NCI-H2171 (cell line): ENCODE measurements at places on chromosomes 16 and 17.

GRCh38 chr17:51373489-51374152 lies 113.3 kb downstream of the UTP18 start:
- no peak for DNase-seq

DNA sequence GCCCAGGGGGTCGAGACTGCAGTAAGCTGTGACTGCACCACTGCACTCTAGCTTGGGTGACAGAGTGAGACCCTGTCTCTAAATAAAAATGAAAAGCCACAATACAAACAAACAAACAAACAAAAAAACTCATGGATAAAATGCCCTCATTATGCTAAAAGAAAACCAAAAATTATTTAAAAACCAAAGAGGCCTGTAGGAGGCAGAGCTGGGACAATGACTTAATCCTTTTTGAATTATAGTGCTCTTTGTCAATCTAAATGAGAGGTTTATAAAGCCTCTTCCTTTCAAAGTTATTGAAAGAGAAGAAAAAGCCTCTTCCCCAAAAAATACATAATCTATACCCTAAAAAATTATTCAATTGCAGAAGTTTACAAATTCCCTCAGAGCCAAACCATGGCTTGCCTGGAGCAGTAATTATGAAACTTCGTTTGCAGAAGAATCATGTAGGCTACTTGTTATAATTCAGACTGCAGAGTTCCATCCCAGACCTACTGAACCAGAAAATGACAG lies 18.5 kb downstream of the CRLF3 start:
- no peak for DNase-seq

- DNase-seq, result no peak
Measured at GRCh38 chr16:86002178-86002900, 103.4 kb downstream of the IRF8 start.

GRCh38 chr17:36705874-36706731 lies 104.7 kb downstream of the MRM1 start:
- peak; percentile 18 for DNase-seq

DNA sequence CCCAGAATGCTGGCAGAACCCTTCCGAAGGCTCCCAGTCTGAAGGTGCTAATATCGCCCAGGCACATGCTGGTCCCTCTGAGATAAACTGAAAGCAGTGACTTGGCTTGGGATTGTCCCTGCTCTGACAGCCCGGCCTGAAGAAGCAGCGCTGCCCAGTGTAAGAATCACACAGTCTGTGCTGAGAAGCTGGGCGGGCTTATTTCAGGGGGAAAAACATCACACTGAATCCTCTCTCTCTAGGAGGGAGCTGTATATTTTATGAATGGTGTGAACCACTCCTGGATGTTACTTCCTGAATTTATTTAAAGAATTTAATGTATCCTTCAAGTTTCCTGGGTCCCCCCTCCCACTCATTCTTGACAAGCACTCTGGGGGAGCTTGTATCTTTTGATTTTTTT lies 36.3 kb downstream of the GAS7 start:
- DNase-seq, result no peak

- peak; percentile 54 for DNase-seq
Measured at GRCh38 chr17:29119265-29119664, 60.9 kb downstream of the MYO18A start.

DNA sequence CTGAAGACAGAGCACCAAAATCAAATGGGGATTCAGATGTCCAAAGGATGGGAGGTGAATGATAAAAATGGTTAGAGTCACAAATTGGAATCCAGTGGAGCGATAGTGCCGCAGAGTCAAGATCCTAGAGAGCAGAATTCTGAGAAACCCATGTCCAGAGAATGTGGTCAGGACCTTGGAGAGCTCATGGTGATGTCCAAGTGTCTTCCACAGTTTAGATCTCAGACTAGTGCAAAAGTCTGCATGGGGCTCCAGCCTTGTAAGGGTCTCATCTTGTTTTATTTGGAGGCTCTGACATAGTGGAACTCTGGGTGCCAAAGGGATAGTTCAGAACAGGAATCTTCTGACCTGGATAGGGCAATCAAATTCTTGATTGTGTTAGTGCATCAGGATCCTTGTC lies 245.9 kb upstream of the HSBP1 start:
- DNase-seq, result no peak
